ENCODE measurements at places on chromosomes 7 and 10.

GRCh38 chr10:1644191-1644711 is 93.1 kb downstream of the ADARB2 start:
- no peak for DNase-seq

GRCh38 chr10:65864036-65864435 is 1061.8 kb upstream of the LRRTM3 start:
- no peak for DNase-seq

DNA sequence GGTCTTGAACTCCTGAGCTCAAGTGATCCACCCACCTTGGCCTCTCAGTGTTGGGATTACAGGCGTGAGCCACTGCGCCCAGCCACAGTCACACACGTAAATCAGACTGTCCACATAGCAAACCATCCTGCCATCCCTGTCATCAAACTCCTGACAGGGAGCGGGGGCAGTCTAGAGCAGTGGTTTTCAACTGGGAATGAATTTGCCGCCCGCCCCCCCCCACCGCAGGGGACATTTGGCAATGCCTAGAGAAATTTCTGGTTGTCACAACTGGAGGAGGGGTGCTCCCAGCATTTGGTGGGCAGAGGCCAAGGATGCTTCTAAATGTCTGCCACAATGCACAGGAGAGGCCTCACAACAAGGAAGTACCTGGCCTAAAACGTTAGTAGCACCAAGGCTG is 24.1 kb downstream of the CAMK2G start:
- DNase-seq: no peak

GRCh38 chr7:149731207-149731955 is 42.0 kb downstream of the ZNF467 start:
- DNase-seq: no peak

- DNase-seq: no peak
Observed at GRCh38 chr7:108972004-108972403, 402.3 kb downstream of the DNAJB9 start.

- no peak for DNase-seq
Observed at GRCh38 chr7:23918856-23919255, 208.8 kb downstream of the STK31 start.

DNA sequence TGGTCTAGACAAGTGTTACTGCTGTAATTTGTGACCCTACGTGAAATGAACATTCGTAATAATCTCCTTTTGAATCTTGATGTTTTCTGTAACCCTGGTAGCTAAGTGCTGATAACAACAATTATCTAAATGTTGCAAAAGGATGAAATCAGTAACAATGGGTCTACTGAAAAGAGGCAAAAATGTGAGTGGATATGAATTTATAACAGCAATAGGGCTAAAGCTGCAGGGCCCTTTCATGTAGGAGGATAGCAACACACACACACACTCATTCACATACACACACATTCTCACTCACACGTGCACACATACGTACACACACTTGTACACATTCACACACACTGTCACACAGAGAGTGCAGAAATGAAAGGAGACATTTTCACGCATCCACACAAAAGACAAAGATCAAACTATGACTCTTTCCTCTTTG is 200.8 kb upstream of the NEBL start:
- DNase-seq: no peak

- DNase-seq: no peak
Observed at GRCh38 chr10:129949891-129950291, 14.2 kb downstream of the EBF3 start.

DNA sequence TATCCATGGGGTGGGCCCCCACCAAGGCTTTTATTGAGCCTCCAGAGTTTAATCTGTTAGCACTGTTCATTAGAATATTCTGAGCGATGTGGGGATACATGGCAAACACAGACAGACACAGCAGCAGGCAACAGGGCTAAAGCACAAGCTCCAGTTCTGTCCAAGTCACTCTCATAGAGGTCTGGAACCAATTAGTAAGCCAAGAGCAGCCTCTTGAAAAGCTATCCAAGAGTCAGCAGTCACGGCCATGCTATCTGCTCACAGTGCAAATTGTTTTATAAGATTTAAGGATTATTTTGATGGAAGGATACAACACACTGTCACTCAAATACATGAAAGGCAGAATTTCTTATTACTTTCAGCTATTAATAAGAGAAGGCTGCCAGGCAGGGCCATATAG is 86.4 kb upstream of the DGKB start:
- DNase-seq: no peak

- DNase-seq: no peak
Observed at GRCh38 chr7:103394566-103394965, 47.1 kb downstream of the PSMC2 start.

DNA sequence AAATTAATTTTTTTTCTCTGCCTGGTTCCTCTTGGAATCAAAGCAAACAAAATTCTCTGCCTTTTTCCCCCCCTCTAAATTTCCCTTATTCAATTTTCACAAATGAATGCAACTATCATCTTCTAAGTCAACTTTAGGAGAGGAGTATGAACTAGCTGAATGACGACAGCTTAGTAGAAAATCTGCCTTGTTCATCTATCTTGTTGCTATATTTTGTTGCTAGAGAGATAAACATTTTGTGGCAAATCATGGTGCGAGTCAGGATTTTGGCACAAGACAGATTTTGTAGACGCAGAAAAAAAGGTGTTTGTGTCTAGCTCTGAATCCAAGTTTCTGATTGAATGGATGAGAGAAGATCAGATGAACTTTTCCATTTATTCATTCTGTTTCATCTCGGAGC is 81.0 kb upstream of the FZD8 start:
- no peak for DNase-seq

DNA sequence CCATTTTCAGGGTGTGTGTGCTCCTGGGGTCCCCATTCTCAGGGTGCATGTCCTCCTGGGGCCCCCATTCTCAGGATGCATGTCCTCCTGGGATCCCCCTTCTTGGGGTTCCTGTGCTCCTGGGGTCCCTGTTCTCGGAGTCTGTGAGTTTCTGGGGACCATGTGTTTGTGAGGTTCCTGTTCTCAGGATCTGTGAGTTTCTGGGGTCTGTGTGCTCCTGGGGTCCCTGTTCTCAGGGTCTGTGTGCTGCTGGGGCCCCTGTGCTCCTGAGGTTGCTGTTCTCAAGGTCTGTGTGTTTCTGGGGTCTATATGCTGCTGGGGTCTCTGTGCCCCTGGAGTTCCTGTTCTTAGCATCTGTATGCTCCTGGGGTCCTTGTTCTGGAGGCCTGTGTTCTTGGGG is 425.5 kb downstream of the GLRX3 start:
- no peak for DNase-seq

GRCh38 chr10:83517456-83517855 is 621.9 kb upstream of the GHITM start:
- DNase-seq: no peak

DNA sequence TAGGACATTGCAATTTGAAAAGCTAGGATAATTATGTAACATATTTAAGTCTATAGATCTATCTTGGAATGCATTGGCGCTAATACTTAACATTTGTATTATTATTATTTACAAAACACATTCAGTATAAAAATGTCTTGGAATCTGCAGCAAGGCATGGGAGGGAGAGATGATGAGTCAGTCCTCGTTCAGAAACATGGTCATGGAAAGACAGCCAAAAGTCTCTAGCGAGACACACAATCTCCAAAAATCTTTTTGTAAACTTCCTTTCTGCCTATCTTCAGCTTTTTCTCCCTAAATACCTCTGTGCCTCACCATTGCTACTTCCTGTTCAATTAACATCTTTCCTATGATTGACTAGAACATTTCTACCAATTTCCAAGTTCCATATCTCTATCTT is 188.4 kb upstream of the CACNA2D1 start:
- DNase-seq: no peak

GRCh38 chr10:32234471-32234870 is 112.5 kb downstream of the EPC1 start:
- no peak for DNase-seq

- DNase-seq: no peak
Observed at GRCh38 chr10:125639846-125640245, 43.1 kb downstream of the TEX36 start.

- no peak for DNase-seq
Observed at GRCh38 chr7:156638443-156639077, 2.0 kb upstream of the RNF32 start.

GRCh38 chr7:69374044-69374425 is 224.2 kb upstream of the AUTS2 start:
- DNase-seq: no peak

DNA sequence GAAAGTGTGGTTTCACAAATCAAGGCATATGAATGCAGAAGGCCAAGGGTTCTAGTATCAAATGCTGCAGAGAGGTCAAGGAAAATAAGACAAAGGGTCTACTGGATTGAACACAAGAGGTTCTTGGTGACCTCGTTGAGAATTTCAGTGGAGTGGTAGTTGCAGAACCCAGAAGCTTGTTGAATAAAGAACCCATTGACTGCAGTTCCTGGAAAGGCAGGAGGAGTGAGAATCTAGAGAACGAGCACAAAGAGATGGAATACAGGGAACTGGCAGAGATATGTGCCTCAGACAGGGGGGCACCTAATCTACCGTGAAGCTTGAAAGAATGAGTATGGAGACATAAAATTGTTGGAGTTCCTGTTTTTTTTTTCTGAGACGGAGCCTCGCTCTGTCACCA is 3.5 kb upstream of the SEPTIN7 start:
- no peak for DNase-seq

DNA sequence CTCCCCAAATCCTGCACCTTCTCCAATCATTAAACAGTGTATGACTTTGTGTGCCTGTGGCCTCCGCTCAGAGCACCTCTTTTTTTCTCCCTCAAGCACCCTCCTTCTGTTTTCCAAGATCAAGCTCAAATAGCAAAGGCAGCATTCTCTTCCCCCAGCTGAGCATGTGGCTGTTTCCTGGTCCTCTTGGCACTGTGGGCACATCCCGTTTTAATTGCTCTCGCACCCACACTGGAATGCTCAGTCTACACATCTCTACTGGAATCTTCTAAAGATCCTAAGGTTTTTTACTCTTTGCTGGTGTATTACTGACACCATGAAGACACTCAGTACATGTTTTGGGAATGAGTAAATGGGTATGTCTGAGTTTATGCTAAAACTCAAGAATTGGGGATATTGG is 107.4 kb downstream of the WDFY4 start:
- no peak for DNase-seq

GRCh38 chr7:55133630-55134358 is 115.0 kb downstream of the EGFR start:
- no peak for DNase-seq

DNA sequence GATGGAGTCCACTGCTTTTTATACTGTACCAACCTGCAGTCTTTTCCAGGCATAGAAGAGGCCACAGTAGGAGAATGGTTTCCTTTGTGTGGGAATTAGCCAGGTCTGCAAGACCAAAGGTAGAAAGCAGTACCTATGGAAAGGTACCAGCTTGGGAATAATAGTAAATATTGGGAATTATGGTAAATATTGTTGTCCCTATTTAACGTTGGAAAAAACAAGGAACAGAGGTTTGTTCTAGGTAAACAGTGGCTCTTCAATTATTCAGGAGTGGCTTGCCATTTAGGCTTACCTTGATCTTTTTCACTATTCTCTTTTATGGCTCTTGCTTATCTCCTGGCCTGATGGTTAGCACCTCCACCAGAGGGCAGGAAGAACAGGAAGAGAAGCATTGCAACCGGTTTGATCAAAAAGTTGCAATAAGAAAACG is 43.9 kb upstream of the GSAP start:
- no peak for DNase-seq

- DNase-seq: no peak
Observed at GRCh38 chr10:94785211-94785610, 22.7 kb downstream of the CYP2C19 start.

DNA sequence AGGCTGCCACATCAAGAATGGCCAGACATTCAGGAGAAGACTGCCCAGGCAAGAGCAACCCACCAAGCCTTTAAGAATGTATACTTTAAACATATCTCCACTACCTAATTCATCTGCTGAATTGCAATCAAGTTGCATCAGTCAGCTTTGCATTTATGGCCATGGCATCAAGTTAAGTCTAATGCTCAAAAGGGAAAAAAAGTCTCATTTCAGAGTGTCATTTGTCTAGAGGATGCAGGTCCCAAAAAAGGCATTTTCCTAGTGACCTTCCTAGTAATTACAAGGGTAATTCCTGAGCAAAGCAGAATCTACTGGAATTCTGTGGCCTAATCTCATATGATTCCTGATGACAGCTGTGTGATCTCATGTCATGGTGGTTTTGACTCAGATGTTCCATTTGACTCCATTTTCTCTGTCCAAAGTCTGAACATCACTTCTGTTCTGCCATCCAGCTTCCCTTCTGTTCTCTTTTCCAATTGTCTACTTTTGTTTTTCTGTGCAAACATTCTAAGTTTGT is 7.3 kb upstream of the CABCOCO1 start:
- no peak for DNase-seq

GRCh38 chr10:1661859-1662437 is 75.4 kb downstream of the ADARB2 start:
- no peak for DNase-seq

DNA sequence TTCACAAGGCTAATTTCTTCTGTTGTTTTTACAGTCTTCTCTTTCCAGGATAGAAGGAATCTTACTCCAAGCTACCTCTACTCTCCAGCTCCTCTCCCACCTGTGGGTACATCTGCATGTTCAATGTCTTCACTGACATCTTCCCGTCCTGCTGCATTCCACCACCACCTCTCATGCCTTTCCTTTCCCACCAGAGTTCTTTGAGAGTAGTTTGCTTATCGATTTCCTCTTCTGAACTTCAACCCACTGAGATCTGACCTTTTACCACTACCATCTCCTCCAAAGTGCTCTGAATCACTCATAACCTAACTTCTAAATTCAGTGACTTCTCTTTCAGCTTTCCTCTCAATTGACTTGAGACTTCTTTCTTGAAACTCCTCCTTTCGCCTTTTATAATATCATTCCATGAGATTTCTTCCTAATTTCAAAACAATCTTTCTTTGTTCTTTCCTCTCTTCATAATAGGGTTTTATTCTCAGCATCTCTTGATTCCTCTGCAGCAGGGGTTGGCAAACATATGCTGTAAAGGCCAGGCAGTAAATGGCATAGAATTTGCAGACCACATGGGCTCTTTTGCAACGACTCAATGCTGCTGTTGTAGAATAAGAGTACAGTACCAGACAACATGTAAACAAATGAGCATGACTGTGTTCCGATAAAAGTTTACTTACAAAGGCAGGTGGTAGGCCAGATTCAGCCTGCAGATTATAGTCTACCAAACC is 22.1 kb downstream of the ACSL5 start:
- no peak for DNase-seq

DNA sequence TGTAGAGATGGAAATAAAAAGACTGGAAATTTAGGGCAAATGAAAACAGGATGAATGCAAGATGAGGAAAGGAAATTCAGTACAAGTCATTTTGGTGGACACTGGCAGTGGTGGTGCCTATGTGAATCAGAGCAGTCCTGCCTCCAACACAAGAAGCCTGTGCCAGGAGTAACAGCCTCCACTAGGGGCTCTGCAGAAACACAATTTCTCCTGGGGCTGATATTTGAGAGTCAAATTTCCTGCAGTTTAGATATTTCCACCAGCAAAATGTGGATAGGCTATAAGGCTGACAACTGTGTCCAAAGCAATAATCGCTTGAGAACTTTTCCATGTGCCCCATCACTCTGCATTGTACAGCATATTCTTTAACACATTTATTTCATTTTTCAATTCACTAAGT is 4.7 kb upstream of the PLXDC2 start:
- DNase-seq: no peak
